ENCODE measurements at places on chromosomes 6 and 20.

DNA sequence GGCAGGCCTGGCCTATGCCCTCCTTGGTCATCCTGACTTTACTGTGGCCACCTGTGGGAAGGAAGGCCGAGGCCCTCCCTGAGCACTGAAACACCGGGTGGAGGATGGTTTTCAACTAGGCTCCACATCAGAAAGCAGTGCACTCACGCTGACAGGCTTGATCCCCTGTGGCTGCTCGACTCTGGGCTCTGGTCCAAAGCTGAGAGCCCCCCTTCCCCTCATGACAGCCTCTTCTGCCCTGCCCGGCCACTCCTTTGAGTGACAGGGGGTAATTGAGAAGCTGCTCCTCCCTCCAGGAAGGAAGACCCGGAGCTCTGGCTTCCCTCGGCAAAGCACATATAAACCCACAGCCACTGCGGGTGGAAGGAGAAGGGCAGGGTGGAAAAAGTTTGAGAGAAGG, 43.6 kb downstream of the MUC22 start:
- DNase-seq = no peak

DNA sequence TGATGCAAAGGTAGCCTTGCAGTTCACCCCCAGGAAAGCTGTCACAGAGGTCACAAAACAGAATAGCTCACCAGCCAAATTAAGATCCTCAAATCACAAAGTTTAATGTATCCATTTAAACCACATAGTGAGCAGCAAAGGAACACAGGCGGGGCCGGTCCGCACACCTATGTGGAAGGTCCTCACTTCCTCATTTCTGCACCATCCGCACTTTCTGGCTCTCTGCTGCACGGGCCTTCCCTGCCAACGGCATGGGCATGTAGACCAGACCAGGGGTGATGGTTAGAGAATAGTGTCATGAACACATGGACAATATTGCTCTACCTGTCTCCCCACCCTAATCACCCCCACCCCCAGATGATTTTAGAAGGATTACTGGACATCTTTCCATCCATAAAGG, 12.1 kb upstream of the TBXT start:
- DNase-seq = no peak

DNA sequence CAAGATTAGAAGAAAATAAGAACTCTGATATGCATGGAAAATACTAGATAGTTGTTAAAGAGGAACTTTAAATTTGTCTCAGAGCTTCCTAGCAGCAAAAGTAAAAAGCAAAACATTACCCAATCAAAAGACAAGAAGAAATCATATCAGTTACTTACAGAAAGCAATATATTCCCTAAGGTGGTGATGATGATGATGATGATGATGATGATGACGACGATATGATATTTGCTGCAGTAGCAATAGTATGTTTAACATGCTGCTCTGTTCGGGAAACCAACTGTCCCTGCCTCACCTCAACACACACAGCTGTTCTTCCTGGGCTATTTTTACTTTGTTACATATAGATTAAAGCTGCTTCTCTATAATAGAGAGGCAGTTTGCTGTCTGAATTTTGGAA, 12.0 kb upstream of the TBX18 start:
- DNase-seq = no peak

DNA sequence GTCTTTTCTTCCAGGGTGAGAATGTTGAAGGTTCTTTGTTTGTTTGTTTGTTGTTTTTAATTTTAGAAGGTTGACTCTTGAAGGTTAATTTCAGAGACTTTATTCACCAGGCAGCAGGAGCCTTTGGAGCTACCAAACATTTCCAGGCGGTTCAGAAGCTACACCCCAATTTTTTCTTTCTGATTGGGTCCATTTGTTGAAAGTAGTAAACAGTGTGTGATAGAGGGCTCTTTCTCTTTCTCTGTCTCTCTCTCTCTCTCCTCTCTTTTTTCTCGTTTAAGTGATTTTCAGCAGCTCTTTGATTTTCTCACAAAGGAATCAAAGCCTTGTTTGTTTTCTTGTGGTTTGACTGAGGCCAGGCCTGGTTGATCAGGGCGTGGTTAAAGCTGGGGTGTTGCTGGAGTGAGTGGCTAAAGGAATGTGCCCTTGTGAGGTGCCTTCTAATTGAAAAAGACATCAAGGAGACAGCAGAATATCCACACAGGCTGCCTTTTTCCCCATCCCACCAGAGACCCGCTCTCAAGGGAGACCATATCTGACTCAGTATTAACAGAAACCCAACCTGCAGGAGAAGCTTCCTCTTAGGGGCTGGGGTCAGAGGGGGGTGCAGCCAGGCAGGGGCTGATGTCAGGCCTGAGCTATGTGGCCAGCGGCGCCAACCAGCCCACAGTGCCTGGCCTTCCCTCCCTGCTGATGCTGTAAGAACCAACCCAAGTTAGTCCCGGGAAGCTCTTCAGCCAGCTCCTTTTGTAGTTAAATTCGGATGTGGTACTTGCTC, 40.4 kb upstream of the NAA20 start:
- no peak for DNase-seq

DNA sequence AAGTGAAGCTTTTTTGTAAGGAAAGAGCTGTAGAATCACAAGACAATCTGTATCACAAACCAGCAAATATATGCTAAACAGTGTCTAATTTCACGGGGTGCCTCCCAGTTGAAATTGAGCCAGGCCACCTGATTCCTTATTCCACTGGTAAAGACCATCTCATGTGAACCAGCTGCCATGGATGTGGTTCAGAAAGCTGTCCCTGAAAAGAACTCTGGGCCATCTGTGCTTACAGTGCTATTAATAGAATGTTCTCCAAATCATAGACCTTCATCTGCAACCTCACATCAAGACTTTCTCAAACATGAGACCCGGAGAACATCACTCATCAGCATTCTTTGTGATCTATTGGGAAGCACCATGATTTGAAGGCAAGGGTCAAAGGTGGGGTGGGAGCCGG, 89.7 kb downstream of the FBXO5 start:
- DNase-seq = no peak

- DNase-seq = no peak
Observed at GRCh38 chr6:45438849-45439406, 61.2 kb upstream of the SUPT3H start.

GRCh38 chr6:164015088-164015484, 600.6 kb downstream of the QKI start:
- DNase-seq = no peak

DNA sequence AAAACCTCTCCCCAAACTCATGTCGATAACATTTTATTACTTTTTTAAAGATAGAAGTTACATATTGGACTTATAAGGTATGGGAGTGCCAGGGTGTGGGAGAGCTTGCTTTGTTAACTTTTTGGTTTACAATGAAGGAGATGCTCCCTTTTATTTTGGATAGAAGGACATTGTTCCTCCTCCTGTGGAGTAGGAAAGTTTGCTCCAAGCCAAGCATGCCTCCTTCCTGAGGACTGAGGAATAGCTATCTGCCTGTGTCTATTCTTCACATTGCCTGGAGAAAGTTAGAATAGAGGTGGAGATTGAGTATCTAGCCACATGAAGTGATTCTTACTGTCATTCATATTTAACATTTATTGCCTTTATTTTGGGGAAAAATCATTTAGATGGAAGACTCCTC, 71.9 kb downstream of the EYA4 start:
- no peak for DNase-seq

DNA sequence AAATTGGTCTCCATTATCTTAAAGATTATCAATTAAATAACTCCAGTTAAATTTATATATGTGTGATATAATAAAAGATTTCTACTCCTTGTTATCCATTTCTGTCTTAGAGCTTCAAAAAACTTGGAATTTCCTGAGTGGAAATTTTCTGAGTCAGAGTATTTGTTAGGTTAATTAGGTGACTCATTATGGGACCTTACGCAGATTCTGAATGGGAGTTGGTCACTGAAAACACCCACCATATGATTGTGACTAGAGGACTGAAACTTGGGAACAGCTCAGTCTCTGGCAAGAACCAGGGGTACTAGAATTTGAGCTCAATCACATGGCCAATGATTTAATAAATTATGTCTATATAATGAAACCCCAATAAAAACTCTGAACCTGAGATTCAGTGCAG, 125.4 kb upstream of the HMGCLL1 start:
- DNase-seq = no peak

DNA sequence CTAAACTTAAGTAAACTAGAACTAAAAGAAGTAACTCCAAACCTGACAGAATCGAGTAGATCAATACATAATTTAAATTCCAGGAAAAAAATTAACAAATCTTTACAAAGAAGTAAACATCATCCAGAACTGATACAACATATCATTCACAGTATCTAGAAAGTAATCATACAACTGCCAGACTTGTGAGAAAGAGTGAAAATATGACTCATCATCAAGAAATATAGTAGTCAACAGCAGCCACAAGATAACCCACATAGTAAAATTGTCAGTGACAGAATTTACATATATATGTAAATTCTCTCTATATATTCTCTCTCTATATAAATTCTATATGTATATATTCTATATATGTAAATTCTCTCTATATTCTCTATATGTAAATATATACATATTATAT, 242.8 kb upstream of the RGS17 start:
- no peak for DNase-seq

DNA sequence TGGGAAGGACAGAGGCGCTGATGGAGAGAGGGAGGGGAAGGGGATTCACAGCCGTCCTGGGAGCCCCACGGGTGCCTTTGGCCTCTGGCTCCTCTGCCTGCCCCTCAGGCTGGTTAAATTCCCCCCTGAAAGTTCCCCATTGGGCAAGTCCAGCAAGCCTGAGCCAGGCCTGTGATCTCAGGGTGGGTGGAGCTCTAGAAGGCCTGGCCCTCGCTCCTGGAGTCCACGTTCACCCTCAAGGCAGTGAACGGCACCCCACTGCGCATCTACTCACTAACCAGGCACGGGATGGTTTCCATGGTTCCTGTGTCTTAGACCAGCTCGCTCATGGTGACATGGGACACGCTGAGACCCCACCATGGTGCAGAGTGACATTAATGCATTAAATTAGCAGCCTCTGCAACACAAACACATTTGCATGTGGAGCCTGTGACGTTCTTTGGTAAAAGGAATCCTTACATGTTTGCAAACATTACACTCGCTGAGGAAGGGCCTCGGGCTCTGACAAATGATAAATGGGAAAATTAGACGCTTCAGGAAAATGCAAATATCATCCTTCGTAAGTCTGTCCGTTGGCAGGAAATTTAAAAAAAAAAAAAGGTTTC, 452.7 kb downstream of the PREX1 start:
- DNase-seq = no peak

DNA sequence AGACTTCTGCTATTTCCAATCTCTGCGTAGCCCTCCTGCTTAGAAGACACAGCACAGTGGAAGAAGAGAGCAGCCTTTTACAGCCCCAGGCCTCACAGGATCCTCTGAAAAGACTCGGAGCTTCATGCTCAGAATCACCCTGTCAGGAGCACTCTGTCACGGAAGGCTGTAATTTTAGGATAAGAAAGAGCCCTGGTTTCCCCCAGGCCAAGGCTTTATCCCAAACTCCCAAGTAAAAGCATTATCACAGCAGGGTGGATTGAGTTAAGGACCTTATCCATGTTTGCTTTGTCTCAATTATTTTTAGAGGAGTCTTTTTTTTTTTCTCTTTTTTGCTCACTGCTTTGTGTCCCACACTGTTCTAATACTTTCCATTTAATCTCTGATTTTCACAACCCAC, 39.2 kb downstream of the ANKS1A start:
- no peak for DNase-seq

DNA sequence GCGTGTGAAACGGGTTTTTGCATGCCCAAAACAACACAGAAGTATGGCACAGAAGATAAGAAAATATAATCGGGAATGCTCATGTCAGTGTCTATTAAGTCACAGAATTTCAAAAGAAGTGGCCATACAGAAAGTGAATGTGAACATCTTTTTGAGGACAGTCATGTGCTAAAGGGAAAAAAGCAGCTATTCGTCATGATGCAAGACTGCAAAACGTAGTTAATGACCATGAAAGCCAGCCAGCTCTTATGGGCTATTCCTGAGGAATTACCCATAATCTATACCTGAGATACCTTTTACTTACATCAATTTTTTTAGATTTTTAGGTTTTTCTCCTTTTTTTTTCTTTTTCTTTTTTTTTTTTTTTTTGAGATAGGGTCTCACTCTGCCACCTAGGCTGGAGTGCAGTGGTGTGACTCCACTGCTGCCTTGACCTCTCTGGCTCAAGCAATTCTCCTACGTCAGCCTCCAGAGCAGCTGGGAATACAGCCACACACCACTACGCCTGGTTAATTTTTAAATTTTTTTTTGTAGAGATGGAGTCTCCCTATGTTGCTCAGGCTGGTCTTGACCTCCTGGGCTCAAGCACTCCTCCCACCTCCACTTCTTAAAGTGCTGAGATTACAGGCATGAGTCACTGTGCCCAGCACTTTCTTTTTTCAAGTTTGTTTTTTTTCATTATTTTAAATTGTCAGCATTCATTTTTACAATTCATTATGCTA, 18.1 kb upstream of the ZBP1 start:
- DNase-seq = no peak

DNA sequence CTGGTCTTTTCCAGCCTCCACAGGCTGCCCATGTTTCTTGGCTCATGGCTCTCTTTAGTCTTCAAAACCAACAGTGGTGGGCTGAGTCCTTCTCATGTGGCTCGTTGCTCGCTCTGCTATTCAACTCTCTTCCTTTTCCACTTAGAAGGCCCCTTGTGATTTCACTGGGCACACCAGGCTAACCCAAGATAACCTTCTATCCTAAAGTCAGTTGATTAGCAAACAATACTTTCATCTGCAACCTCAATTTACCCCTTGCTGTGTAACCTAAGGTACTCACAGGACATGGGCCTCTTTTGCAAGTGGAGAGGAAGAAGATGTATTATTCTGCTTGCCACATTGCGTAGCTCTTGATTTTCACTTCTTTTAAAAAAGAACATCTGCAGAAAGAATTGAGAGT, 79.6 kb downstream of the UTRN start:
- no peak for DNase-seq

- DNase-seq = no peak
Observed at GRCh38 chr6:17905611-17906592, 81.5 kb downstream of the KIF13A start.
